ENCODE measurements at places on chromosomes 1 and 21.

DNA sequence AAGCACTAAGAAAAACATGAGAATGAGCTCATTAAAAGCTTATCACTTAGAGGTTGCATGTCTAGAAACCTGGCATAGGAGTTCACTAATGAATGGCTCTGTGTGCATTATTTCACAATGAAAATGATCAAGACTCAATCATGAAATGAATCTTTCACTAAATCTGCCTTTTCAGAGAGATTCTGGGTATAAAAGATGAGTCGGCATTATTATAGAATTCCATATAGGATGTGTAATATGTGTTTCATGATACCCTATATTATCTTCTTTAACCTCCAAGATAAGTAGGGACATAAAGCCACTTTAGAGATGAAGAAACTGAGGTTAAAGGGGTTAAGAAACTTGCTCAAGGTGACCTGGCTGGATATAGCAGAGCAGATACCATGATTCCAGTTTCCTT lies 368.1 kb downstream of the DUSP10 start:
- DNase-seq = no peak

DNA sequence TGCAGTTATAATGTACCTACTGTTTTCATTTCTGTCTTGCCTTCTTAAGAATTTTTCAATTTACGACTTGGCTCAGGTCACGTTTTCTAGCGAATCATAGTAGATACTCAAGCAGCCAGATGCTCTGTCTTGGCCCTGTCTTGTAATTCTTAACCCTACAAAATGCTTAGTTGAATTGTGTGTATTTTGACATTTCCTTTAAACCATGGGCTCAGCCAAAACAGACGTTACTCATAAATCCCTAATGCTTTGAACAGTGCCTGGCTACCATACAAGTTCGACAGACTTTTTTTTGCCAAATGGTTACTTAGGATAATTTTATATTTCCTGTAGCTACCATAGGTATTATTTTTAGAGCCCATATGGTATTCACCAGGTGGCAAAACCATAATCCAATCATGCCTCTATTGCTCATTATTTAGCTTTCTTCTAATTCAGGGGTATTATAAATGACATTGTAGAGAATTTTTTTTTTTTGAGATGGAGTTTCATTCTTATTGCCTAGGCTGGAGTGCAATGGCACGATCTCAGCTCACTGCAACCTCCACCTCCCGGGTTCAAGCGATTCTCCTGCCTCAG lies 54.3 kb downstream of the KCNK1 start:
- no peak for DNase-seq

DNA sequence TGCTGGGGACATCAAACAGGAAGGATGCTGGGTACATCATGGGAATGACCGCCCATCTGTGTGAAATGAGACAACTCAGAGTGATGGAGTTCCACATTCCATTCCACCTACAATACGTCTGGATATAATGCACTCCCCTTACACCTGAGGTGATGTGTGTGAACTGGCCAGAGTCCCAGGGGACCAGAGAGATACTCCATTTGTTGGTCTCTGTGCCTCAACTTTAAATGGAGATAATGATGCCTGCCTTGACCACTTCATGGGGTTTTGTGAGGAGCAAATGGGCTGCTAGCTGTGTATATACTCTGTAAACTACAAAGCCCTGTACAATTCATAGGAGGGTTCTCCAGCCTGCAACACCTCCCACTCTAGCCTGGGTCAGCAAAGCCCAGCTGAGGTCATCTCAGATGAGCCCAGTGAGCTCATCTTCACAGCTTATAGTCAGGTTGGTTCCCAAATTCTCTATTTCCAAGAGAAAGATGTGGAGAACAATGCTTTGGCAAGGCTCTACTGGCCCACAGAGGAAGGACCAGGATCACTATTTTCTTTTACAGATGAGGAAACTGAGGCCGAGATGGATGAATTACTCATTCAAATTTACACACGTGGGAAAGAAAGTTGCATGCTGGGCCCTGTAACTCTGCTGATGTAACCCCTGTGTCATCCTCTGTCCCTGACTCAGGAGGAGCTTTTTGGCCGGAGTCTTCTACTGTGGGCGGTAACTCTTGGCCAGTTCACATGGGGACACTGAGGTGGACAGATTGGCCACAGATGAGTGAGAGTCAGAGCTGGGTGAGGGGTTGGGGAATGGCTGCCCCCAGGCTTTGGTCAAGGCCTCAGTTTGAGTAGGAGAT lies 105.6 kb upstream of the GCLM start:
- no peak for DNase-seq

- no peak for DNase-seq
Observed at GRCh38 chr1:166813508-166814223, 25.6 kb upstream of the POGK start.

DNA sequence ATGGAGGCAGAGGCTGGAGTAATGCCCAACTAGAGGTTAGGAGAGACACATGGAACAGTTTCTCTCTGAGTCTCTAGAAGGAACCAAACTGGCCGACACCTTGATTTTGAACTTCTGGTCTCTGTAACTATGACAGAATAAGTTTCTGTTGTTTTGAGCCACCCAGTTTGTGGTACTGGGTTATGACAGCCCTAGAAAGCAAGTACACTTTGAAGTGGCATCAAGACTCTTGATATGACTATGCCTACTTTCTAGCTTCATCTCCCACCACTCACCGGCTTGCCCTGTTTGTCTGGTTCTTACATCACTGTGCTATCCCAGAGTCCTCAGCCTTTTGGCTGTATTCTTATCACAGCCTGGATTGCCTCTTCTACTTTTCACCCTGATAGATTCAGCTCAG lies 230.3 kb upstream of the USP24 start:
- DNase-seq = no peak

DNA sequence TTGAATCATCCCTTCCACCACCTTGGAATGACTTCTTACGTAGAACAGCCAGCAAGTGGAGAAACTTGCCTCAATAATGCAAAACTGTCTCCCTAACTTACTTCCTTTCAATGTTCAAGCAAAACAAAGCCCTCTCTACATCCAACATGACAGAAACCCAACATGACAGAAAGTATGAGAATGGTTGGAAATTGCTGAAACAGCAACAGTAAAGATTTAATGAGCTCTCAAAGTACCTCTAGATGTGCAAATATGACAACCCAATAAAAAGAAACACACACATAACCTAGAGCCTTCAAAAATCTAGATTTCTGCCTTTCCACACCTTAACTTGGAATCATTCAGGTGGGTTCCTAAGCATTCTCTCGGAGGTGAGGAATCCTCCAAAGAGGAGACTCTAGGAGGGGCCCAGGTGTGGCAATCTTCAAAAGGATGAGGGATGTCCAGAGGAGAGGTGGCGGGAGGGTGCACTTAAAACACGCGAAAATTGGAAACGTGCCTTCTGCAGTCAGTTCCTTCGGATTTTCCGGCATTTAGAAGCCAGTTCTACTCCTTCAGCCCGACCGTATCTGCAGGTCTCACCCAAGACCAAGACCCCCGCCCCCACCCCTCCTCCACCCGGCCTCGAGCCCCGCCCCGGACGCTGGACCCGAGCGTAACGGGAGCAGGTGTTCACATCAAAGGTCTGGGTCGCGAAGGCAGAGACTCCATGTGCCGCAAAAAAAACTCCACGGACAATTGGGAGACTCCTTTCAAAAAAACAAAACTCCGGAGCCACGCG lies 996 bp upstream of the MGST3 start:
- no peak for DNase-seq

- no peak for DNase-seq
Observed at GRCh38 chr1:58989845-58990244, 206.0 kb upstream of the JUN start.

GRCh38 chr1:111290104-111290503 lies 547 bp upstream of the CHIA start:
- DNase-seq = no peak

DNA sequence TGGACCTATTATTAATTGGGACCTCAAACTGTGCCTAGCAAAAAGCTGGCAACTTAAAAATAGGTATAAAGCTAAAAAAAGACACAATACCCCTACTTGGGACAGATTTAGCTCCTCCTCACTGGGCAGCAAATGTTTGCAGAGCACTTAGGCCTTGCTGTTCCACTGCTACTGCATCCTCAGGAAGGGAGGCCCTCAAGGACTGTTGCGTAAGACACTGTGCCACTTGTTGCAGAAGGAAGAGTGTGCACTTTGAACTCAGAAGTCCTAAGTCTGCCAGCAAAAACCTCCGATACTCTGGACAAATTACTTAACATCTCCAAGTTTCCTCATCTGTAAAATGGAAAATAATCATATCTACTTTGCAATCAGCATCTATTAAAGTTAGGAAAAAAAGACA lies 322.9 kb downstream of the BARHL2 start:
- DNase-seq = no peak

GRCh38 chr1:111271464-111271801 lies 19.2 kb upstream of the CHIA start:
- DNase-seq = no peak

- peak; percentile 45 for DNase-seq
Observed at GRCh38 chr1:77888781-77889642, 588 bp downstream of the NEXN start.

- DNase-seq = no peak
Observed at GRCh38 chr1:100232156-100232555, 17.5 kb downstream of the DBT start.

GRCh38 chr1:111471538-111471937 lies 2.2 kb upstream of the C1orf162 start:
- DNase-seq = no peak

GRCh38 chr1:44254392-44254910 lies 41.2 kb downstream of the DMAP1 start:
- no peak for DNase-seq

DNA sequence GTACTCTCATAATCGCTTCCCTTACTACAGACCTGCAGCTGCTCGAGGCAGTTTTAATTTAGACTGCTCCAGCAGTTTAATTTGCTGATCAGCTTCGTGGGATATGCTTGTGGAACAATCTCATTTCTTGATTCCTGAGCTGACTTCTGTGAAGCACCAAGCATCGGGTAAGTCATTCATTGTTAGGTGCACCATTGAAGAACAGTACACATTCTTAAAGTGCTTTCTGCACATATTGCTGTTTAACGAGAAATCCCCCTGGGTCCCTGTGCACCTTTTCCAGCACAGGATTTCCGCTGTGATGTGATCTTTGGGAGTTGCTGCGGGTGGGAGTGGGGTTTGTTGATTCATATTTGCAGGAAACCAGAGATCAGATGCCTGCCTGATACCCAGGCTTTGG lies 9.1 kb downstream of the GALNT2 start:
- no peak for DNase-seq

- DNase-seq = no peak
Observed at GRCh38 chr1:198829944-198830343, 191.1 kb downstream of the PTPRC start.

DNA sequence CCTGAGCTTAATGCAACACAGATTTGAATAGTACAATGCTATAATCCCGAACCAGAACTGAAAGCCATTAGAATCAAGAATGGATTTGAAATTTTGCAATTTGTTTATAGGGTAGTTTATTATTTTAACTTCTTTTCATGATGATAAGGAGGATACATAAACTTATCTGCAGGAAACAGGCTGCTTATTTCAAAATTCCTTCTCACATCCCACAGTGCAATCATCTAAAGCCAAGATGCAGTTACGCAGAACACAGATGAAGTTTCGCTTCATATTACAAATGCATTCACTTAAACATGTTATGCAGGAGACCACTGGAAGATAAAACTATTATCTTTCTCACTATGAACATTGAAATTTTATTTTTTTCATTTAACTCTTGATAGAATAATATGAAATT lies 1019.6 kb downstream of the PLA2G4A start:
- no peak for DNase-seq

GRCh38 chr1:115433483-115433882 lies 95.4 kb upstream of the NGF start:
- no peak for DNase-seq

Measured in GM20000 (cell line).